ENCODE measurements at places on chromosomes 7 and 10. TPM values are rescaled to one million over a fixed set of nuclear protein-coding genes. Genes with fewer than 3 reads are reported as not detected.

GNGT1 gene
- not detected for total RNA-seq

DNA sequence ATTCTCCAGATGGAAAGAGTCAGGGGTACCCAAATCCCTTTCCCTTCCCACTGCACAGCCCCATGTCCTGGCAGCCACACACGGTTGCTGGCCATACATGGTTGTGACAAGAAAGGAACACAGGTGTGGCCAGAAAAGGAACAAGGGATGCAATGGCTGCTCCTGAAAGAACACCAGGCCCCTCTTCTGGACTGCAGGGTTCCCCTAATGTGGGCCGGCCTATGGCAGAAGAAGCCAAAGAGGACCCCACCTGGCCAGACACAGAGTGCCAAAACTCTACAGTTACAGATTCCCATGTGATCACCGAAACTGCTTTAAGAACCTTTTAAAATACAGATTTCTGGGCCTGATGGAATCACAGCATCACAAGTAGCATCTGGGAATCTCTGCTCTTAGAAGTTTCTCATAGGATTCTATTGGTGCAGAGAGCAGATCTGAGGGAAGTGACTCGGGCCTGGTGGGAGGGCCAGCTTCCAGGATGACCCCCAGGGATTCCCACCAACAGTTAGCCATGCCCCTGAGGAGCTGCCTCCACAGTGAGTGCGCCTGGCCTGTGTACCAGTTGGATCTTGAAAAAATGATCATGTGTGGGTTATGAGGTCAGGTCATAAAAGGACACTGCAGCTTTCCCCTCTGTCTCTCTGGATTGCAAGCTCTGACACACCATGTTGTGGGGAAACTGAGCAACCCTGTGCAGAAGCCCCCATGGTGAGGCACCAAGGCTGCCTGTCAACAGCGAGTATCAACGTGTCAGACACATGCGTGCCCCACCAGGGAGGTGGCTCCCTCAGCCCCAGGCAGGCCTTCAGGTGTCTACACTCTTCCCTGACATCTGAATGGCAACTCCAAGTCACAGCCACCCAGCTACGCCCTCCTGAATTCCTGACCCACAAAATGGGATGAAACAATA, 89.6 kb upstream of the LANCL2 start:
- no peak for DNase-seq

PSTK gene
- 14.1 TPM for total RNA-seq

GRCh38 chr10:36452851-36453250, 672.5 kb upstream of the ANKRD30A start:
- no peak for DNase-seq

PDE6C gene
- not detected for total RNA-seq
